ENCODE measurements at places on chromosomes 2 and 18.

- no peak for DNase-seq
These were observed 28.2 kb downstream of the SDC1 start for GRCh38 chr2:20196657-20197161.

DNA sequence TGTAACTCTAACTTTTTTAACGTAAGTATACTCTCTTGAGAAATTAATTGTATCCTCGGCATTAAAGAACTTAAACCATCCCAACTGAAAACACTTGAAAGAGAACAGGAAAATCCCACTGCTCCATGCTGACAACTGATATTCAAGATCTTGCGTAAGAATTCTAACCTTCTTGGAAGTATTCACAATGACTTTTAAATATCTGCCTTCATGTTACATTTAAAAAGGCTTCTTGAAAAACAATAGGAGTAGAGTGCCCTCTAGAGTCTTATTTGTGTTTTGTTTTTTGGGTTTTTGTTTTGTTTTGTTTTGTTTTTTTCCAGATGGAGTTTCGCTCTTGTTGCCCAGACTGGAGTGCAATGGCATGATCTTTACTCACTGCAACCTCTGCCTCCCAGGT is 65.4 kb upstream of the DNAJC10 start:
- DNase-seq = peak; percentile 56

GRCh38 chr2:129860088-129860487 is 119.4 kb upstream of the RAB6C start:
- DNase-seq = no peak

DNA sequence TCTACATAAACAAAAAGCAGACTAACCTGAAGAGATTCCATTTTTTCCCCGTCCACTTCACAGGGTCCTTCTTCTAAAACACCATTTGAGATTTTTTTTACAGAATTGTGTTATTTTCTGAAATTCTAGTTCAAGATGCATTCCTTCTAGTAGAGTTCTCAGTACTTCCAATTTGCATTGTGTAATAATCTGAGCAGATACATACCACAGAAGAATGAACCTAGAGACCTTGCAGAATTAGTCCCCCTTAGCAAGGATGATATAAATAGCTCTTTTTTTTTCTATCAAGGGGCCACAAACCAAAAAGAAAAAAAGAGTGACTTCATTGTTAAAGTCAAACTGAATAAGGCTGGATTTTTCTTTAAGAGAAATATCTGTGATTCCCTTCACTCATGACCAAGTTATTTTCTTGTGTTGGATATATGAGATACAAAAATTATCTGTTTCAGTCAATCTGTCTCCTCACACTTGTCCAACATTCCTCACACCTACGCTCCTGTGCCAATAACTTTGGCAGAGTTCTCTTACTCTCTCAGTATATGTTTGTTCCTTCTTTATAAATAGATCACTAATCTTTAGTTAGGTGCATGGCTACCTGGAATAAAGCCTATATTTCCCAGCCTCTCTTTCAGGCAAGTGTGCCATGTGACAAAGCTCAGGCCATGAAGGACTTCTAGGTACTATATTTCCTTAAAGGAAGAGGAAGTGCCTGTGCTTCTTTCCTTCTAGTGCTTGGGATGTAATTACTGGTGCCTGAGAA is 183.5 kb downstream of the ZNF385B start:
- no peak for DNase-seq

DNA sequence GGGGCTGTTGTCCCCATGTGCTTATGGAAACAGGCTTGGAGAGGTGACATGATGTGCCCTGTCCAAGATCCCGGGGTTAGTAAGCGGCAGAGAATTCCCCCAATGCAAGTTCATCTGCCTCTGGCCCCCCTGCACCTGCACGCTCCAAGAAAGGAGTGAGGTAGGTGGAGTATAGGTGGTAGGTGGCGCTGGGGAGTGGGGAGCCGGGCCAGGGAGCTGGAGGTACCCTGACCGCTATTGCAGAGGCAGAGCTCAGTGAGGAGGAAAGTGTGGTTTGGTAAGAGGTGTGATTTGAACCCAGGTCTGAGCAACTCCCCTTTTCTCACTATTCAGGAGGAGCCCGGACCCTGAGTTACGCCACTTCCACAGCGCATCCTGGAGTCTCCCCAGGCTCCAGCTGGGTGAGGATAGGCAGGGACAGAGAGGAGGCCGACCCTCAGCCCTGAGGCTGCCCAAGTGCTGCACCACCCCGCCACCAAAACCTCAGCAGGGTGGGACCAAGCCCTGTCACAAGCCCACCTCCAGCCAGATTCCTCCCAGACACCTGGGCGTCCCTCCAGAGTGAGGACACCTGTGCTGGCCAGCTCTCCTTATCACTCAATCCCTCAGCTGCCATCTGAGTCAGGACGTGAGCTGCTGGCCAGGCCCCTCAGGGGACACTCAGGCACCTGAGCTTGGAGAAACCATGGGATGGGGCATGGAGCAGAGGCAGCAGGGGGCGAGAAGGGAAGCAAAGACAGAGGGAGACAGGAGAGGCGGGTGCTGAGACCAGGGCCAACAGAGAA is 5.6 kb downstream of the HAAO start:
- DNase-seq = no peak

DNA sequence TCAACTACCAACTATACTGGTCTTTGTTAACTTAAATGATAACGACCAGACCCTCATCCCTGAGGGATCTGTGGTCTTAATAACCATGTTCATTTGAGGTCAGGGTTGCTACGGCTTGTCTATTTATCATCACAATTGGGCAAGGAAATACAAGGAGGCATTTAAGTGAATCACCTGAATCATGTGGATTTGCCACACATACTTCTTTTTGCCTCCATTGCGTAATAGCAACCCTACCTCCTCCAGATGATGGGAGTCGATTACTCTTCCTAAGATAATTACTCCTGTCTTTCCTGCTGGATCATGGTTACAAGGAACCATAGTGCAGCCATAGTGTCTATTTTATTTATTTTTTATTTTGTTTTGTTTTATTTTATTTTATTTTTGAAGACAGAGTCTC is 42.2 kb downstream of the TAF4B start:
- no peak for DNase-seq

DNA sequence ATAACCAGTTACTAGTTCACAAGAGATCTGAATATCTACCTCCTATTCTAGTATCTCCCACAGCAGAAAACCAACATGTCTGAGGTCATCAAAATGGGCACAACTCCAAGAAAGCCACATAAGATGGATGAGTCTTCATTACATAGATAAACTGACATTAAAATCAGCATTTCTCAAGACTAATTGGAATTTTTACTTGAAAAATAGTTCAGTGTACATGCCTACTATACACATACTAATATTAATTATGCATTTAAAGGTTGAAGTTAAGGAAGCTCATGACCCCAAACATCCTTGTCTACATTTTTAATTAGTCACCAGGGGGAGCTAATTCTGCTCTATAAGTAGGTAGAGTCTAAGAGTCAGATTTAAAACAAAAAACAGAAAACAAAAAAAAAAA is 41.9 kb downstream of the ZNF521 start:
- peak; percentile 66 for DNase-seq

GRCh38 chr18:46226461-46226860 is 122.3 kb downstream of the HAUS1 start:
- DNase-seq = no peak

- DNase-seq = no peak
These were observed 22.0 kb downstream of the RELCH start for GRCh38 chr18:62209046-62209445.

- no peak for DNase-seq
These were observed 1459.8 kb upstream of the ACVR2A start for GRCh38 chr2:146385031-146385430.

- no peak for DNase-seq
These were observed 21.7 kb upstream of the CCDC88A start for GRCh38 chr2:55441280-55441892.

DNA sequence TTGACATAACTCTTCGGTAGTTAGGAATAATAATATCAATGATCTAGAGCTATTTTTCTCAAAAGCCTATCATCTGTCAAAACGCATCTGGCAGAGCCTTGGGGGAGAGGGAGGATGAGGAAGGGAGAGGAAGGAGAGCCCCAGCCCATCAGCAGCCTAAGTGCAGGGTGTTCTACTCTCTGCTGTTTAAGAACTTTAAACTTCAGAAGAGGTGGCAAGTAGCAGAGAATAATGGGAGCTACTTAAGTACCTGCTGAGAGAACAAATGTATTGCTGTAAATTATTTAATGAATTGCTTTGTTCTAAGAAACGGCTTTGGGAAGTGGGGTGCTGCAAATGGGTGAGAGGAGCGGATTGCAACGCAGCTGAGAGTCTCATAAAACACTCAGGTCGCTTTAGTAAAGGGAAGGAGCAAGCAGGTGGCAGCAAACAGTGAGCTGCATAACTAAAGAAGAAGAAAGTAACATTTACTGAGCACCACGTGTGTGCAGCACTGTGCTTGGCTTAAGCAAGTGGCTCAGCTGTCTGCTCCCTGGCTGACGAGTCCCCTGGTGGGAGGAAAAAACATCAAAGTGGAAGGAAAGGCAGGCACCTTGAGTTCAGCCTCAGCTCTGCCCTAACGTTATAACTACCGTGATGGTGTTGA is 26.3 kb upstream of the SH3RF3 start:
- no peak for DNase-seq

DNA sequence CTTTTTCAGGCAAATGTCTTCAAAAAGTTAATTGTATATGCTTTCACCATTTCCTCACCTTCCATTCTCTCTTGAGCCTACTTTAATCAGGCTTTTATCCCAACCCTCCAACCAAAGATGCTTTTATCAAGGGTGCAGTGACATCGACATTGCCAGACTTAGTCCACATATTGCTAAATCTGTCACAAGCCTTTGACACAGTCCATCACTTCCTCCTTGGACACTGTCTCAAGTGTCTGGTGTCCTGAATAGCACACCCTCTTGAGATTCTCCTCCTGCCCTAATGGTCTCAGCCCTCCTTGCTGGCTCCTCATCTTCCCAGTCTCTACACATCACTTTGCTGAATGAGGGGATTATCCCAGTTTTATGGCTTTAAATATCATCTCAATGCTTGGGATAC is 147.5 kb upstream of the SLC39A10 start:
- no peak for DNase-seq

DNA sequence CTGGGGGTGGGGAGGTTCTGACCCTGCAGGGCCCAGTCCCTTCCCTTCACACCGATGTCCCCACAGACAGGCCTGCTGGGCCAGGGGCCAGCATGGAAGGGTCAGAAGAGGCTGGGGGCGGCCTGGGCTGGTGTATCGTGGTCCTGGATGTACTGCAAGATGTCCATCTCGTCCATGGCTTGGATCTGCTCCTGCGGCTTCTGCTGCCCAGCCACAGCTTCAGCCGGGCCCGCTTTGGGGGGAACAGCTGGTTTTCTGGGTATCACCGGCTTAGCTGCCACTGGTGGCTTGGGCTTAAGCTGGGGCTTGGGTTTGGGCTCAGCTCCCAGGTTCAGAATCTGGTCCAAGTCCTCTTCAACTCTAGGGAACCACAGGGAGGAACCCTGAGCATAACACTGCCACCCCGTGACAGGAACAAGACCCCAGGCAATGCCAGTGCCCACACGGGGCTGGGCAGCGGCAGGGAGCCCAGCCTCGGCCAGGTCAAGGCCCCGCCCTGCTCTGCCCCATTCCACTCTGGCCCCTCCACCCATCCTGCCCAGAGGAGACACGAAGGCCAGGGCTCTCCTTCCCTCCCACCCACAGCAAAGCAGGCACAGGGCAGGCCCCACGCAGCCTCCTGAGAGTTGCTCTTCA is 31.9 kb downstream of the HS1BP3 start:
- no peak for DNase-seq

GRCh38 chr2:180356676-180357075 is 349.6 kb upstream of the CWC22 start:
- no peak for DNase-seq

GRCh38 chr18:13223311-13224143 is 5.0 kb downstream of the LDLRAD4 start:
- no peak for DNase-seq

DNA sequence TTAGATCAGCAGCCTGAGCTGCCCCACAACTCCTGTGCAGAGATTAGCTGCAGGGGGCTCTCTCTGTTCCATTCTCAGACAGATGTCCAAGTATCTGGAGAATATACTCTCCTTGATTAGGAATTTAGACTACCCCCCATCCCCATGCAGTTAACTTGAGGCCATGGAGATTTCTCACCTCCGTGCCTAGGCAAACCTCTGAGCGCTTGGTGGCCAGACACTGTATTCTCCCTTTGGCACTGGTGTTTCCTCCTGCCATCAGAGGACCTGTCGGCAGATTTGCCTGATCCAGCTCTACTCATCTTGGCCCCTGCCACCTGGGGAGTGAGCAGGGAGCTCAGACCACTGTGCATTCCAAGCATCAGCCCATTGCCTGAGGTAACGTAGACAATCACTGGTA is 48.3 kb downstream of the ZNF804A start:
- DNase-seq = no peak

GRCh38 chr2:234502285-234502918 is 5.5 kb upstream of the ARL4C start:
- DNase-seq = peak; percentile 82

DNA sequence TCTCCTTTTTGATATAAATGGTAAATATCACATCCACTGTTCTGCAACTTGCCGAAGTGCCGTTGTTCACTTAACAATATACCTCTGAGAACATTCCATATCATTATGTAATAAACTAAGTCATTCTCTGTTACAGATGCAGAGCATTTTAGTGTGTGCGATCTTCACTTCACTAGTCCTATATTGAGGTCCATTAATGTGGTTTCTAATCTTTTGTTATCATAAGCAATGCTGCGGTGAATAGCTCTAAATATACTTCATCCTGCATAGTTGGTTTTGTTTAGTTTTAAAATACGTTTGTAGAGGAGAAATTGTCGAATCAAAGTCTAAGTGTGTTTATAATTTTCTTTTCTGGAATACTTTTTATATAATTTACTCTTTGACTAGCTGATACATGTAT is 280.3 kb upstream of the TRIB2 start:
- no peak for DNase-seq

GRCh38 chr18:34299828-34300227 is 75.1 kb upstream of the NOL4 start:
- no peak for DNase-seq

DNA sequence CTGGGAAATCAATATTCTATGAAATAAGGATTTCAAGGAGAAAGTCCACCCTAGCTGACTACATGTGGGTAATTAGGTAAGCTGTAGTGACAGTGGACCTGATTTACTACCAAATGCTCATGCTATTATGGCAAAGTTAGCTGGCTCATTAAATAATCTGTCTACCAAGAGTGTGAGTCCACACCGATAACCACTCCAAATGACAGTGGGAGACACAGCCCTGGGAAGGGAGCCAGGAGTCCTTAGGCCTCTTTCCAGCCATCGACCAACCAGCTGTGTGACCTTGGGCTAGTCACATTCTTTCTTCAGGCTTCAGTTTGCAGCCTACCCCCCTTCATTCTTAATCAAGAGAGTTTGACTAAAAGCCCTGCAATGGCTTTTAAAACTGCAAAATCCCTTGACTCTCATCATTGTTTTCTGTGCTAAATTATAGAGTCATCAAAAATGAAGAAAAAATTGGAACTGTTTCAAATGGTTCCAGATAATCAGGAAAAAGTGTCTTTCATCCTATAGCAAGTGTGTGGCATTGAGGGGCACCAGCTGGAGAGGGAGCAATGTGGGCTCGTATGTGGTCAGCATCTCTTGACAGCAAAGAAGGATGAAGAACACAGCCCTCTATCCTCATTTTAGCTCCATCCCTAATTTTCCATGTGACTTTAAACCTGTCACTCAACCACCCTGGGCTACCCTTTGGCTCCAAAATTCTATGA is 45.6 kb upstream of the SLC14A2 start:
- peak; percentile 10 for DNase-seq

All from astrocyte of the hippocampus (primary cell).